ENCODE measurements at places on chromosomes 2 and 18.

DNA sequence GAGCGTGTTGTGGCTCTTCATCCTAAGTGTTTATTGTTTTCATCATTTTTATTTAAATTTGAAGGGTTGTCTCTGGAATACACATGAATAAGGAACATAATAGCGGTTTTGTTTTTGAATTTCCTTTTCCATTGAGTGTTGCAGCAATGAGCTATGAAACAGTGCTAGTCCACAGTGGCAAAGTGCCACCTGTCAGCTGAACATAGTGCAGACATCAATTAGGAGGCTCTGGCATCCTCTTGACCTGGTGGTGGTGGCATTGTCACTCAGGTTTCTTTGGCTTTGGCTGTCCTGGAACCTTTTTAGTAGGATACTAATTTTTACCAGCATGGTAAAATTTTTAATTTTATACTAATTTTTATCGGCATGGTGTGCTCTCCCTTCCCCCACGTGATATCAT is 63.2 kb downstream of the UGGT1 start:
- no peak for DNase-seq

- no peak for DNase-seq
Observed at GRCh38 chr18:79275992-79276391, 119.7 kb upstream of the NFATC1 start.

GRCh38 chr2:230676546-230676945 is 36.1 kb upstream of the CAB39 start:
- DNase-seq = no peak

DNA sequence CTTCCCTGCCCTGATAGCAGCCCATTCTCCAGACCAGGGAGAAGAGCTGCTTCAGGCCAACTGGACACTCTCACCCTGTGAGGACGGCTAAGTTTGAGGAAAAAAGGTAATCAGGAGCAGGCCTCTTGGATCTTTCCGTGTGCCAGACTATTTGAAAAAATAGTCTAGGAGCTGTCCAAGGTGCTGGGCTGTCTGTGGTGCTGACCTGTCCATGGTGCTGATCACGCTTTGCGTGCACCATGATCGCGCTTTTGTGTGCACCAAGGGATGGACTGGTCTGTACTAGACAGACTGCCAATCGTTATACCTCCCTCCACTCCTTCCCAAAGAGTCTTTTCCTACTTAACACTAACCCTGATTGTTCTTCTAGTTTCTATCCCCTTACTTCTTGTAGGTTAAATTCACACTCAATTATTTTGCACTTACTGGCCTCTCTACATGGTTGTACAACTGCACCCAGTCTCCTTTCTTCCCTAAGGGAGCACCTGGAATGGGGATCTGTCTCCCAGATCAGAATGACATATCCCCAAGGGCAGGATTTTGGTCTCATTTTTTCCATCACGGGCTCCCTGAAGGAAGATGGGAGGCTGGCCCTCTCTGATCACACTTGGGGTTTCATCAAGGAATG is 295.4 kb downstream of the CELF4 start:
- DNase-seq = no peak

- no peak for DNase-seq
Observed at GRCh38 chr2:233075966-233076339, 15.8 kb downstream of the INPP5D start.

DNA sequence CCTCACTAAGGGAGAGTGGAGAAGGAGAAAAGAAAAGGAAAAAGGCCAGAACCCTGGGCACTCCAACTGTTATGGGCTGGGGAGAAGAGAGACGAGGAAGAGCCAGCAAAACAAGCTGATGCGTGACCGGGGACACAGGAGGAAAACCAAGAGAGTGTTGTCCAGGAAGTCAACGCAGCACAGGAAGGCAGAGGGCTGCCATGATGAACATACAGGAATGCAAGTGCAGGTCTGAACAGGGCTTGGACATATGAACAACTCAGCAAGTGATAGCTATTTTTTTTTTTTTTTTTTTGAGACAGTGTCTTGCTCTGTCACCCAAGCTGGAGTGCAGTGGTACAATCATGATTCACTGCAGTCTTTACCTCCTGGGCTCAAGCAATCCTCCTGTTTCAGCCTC is 28.4 kb downstream of the SIX3 start:
- DNase-seq = no peak

DNA sequence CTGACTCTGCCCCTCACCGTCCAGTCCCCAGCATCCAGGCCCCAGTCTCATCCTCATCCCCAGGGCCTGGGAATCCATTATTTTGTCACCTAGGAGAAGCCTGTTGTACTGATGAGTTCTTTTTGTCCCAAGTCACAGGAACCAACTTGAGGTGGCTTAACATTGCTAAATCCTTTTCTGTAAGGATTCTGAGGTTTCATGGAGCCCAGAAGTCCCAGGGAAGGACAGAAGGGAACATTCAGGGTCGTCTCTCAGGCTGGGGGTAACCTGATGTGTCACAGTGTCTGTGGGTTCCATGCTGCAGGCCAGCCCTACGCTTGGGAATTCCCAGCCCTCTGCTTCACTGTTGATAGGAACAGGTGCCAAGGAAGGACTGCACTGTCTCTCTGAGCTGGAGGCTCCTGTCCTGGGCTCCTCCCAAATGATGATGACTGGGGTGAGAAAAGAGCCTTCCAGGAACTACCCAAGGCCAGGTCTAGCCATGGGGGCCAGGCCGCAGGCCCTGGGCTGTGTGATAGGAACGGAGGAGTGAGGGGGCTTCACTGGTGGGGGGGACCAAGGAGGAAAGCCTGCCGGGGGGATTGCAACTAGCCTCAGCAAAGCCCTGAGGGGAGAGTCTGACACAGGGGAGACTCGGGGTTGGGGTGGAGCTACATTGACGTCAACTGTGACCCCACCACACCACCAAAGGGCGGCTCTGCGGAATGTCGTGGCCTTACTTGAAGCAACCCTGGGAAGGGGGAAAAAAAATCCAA is 145.7 kb downstream of the SMAD7 start:
- DNase-seq = no peak

- no peak for DNase-seq
Observed at GRCh38 chr2:197052356-197052755, 125.8 kb upstream of the PGAP1 start.

GRCh38 chr18:2656237-2656980 is 883 bp downstream of the SMCHD1 start:
- DNase-seq = no peak

DNA sequence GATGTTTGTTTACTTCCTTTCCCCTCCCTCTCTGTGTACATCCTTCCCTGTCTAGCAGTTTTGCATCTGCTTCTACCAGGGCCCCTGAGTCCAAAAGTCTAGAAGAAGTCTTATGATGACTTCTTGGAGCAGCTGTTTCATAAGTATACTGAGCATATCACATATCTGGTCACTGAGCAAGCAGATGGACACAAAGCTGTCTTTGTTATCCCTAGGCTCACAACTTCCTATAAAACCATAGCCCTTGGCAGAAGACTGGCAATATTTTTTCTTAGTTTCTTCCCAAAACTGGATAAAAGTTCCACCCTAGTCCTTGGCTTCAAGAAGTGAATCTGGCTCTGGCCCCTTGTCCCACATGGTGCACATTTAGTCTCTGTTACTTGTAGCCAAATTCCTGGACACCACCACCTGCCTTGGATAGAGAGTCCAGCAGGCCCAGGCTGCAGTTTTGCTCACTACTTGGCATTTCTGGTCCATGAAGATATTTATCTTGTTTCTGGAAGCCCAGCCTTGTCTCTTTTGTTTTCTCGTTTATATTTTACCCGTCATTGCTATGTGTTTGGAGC is 22.5 kb downstream of the THOC1 start:
- DNase-seq = no peak

- DNase-seq = no peak
Observed at GRCh38 chr2:39665811-39666490, at the start of gene TMEM178A. TMEM178A (plus strand) TSS chr2:39665917; CDS start chr2:39665975, 58 bp downstream.

DNA sequence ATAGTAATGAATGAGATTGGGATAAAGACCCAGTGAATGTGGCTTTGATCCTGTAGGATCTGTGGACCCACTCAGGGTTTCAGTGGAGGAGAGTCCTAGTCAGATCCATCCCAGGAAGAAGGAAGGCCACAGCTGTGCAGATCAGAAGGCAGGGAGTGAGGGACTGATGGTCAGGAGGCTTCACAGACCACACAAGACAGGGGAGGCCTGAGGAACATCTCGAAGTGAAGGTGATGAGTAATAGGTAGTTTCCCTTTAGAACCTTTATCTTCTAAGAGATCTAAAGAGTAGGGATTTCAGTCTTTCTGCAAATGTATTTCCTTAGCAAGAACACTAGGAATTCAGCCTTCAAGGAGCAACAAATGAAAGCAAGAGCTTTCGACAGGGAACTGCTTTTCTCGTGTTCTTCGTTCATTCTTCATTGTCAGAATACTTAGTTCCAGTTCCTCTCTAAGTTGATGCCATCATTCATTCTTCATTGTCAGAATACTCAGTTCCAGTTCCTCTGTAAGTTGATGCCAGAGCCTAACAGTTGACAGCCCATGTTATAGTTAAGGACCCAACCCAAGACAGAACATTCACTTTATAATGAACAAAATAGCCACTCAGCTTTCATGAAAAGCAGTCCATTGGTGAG is 150.2 kb upstream of the EPAS1 start:
- DNase-seq = no peak

GRCh38 chr2:100178085-100178788 is 35.8 kb upstream of the AFF3 start:
- no peak for DNase-seq

DNA sequence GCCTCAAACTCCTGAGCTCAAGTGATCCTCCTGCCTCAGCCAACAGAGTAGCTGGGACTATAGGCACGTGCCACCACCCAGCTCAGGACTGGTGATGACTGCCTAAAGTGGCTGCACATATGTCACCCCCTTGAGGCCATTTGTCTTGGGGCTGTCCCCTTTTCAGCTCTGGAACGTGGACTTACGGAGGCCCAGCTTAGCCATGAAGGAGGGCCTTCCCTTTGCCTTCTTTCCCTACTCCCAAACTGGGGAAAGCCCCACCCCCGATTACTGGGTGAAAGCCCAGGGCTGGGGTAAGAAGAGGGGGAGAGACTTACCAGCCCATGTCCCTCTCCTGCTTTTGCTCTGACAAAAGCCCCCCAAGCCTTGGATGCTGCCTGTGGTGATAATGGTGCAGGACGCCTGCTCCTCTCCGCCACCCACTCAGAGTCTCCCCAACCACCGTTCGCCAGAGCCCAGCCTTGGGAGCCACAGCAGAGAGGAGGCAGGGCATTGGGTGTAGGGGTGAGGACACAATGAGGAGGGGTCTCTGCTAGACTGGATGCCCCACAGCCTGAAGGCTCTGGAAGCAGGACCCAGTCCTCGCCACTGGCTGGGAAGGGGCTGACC is 2.5 kb upstream of the DUSP2 start:
- DNase-seq = no peak

DNA sequence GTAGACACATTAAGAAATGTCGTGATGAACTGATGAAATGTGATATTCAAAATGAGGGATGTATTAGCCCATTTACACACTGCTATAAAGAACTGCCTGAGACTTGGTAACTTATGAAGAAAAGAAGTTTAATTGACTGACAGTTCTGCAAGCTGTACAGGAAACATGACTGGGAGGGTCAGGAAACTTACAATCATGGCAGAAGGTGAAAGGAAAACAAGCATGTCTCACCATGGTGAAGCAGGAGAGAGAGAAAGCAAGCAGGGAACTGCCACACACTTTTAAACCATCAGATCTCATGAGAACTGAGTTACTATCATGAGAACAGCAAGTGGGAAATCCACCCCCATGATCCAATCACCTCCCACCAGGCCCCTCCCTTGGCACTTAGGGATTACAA is 1010.8 kb upstream of the CELF4 start:
- no peak for DNase-seq

DNA sequence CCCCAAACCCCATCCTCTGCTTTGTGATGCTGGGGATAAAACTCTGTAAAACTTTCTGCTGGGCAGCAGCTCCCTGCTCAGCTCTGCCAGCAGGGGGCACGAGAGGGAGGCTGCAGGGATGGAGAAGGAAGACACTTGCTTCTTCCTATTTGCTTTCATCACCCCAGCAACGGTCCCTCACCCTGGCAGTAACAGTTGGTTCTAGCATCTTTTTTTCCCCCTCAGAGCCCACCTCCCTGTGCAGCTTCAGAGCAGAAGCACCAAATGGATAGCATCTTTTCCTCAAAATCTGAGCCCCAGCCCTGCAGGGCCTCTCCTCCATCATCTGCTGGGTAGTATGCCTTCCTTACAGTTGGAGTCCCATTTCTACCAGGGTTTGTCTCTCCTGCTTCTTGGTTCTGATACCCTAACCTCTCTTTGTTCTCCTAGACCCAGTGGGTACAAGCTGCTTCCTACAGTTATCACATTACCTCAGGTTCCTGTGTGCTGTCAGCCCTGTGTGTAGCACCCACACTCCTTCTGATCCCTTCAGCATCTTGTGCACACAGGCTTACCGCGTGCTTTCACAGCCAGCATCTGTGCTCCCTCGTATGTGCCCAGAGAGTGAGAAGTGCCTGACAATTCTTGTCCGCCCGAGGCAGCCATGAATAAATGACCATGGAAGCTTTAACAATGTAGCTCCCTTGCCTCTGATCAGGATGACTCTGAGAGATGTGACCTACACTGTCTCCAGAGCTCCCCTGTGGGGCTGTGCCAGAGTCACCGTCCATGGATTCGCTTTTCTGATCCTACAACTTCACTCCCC is 14.5 kb downstream of the CKAP2L start:
- peak; percentile 51 for DNase-seq

DNA sequence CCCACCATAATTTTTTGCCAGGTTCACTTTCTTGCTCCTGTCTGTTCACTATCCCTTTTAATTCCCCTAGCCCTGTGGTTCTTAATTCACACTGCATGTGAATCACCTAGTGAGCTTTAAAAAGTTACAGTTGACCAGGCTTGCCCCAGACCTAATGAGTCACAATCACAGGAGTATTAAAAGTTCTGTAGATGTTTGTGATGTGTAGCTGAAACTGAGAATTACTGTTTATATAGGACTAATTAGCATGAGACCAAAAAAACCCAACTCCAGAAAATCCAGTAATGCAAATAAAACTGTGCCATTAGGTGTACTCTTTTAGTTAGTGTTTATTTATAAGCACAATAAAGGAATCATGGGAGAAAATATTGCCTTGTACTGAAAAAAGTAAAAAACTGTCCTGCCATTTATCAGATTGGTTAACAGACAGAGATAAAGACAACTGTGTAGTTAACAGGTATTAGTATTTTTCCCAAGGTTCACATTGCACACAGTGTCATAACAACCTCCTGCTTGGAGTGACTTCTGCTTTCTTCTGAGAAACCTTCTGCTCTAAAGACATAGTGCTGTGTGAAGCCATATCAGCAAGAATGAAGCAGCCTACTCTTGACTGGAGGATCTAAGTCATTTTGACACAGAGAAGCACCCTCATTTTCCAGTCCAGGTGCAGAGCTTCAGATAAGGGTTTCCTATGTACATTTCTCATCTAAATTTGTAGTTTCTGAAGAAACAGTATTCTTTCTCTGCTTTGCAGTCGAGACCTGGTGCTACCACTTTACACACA is 39.0 kb downstream of the VAPA start:
- DNase-seq = no peak

DNA sequence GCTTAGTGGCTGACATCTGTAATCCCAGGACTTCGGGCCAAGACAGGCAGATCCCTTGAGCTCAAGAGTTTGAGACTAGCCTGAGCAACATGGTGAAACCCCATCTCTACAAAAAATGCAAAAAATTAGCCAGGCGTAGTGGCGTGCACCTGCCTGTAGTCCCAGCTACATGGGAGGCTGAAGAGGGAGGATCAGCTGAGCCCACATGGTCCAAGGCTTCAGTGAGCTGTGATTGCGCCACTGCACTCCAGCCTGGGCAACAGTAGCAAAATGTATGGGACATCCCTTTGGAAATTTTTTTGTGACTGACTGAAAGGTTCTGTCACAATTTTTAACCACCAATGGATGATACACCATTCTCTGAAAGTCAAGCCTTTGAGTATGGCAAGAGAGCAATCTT is 6.3 kb upstream of the COLEC12 start:
- DNase-seq = no peak

Measured in amygdala (tissue), 56 donors.